Stimulated activated CD4-positive, alpha-beta T cell treated with anti-CD3 and anti-CD28 coated beads, Interleukin-4, amount 100 ng/mL, for 48 hours (primary cell): ENCODE measurements at places on chromosomes 2 and 18.

GRCh38 chr2:241912021-241912555, 42.6 kb downstream of the RTP5 start:
- no peak for DNase-seq

DNA sequence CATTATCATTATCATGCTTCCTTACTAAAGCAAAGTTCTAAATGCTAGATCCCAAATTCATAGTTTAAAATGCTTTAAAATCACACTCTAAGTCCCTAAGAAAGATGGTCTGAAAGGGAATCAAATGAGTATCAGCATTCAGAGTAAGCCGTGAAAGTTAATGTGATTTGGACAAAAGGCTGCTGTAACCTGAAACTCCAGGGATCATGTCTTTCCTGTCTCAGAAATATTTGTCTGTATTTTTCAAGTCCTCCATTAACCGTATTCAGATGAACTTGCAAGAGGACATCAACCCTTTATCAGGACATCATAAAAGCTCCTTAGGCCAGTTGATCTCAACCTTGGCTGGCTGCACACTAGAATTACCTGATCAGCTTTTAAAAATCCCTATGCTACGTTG, 324.3 kb upstream of the PKDCC start:
- DNase-seq = no peak

DNA sequence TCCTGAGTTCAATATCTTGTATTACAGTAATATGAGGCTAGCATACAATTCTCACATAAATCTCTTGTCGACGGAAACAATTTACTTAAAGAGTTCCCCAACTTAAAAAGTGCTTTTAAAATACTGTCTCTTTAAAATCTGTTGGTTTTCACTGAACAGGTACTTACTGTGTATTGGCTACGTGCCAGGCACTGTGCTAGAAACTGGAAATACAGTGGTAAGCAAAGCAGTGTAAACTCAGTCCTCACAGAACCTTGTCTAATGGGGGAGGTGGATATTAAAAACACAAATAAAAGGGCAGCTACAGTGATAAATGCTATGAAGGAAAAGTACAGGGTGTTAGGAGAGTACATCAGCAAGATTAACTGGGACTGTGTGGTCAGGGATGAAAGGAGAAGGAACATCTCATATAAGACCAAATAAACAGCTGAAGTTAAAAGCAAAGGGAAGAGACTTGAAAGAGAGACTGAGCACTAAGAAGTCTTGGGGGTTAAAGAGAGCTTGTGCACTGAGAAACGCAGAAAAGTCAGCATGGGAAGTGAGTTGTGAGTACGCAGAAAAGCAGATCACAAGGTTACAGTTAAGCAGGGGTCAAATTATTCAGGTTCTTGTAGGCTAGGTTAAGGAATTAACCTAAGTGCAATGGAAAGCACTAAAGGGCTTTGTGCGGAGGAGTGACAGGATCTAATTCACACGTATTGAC, 52.5 kb downstream of the USP40 start:
- DNase-seq = no peak

DNA sequence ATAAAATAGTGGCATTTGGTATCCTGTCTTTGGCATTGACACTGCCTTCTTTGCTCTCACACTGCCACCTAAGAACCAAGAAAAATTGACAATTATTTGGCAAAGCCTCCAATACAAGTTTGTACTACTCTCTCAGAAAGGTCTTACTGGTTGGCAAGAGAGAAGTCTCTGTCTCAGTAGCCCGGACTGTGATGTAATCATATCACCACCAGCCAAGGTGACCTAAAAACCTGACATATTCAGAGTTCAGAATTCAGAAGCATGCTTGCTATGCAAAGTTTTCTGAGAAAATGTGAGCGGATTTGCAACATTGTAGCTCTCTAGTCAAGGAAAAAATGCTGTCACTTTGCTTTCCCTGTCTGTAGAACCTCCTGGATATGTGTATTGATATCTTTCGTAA, 196.0 kb downstream of the CDH7 start:
- no peak for DNase-seq

DNA sequence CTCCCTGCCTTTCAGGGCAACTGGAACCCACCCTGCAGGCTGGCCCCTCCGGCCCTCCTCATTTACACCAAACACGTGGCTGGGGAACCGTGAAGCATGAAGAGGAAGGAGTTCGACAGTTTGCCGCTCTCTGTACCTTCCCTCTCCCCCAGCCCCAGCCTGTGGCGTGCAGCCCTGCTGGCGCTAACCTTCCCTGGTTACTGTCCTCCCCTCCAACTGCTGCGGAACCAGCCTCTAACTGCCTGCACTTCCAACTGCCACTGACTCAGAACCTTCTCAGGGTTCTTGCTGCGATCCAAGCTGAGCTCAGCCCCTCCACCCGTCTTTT, 19.2 kb upstream of the GNAL start:
- DNase-seq = no peak

- peak; percentile 33 for DNase-seq
These were observed 10.8 kb upstream of the ERMN start for GRCh38 chr2:157336137-157337010.

DNA sequence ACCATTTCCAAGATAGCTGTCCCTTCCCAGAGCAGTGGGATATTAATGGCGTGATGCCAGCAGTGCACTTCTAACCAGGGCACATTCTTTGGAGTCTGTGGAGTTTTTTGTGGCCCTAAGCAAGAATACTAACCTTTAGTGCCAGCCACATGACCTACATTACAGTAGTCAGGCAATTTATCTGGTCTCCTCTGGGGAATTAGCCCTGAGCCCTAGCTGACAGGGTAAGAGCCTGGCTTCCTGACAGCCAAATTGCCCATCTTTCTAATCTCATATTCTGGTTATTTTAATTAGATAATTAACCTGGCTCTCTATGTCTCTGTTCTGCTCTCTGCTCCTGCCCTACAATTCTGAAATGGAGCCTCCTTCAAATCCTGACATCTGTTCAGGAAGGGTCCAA, 5.2 kb downstream of the PFN4 start:
- no peak for DNase-seq

GRCh38 chr2:147665105-147665504, 179.7 kb upstream of the ACVR2A start:
- DNase-seq = no peak

DNA sequence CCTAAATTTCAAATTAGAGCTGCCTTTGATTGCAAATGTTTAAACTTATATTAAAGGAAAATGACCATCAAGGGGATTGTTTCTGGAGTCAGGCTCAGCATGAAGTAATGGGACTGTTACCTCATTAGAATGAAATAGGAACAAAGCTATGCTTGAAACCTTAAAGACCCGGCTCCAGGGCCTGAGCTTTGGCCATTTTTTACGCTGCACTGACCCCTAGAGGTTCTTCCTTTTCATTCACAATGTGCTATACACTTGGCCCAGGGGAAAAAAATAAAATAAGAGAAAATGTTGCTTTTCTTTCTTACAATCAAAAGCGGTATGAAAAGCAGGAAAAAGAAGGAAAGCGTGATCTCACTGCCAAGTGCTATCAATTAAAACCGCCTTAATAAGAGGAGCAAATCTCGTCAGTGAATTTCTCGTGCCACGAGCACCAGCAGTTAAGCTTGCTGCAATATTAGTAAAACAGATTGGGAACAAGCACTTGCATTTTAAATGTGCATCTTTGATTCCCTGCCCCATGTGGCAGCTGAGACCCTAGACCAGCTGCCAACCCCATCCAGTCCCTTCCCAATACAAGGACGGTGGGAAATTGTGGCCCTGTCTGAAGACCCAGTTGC, 96.6 kb downstream of the MBD2 start:
- DNase-seq = no peak

DNA sequence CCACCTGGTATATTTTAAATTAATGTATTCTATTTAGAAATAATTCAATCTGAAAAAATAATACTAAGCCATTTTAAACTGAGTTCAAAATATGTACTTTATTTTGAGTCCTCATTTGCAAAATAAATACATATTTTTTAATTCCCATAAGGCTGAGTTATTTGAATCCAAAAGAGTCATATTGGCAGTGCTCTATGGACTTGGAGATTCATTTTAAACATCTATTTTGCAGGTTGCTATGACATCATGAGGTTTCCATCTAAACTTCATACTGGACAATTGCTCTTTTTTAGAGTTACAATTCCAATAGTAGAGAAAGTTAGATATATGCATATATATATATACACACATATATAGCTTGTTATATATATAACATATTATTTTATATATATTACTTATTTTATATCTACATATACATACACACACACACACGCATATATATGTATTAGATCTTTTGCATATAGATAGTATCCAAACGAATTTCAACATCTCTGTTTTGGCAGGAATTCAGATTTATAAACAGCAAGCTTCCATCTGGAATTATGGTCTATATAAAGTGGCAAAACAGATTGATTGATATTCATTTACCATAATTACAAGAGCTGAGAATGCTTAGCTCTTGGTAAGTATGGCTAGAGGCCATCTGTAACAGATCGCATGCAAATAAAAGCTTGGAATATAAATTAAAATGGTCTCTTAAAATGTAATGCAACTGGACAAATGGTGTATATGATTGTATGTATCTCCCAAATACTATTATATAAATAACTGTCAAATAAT, 34.9 kb downstream of the NOL4 start:
- no peak for DNase-seq

- no peak for DNase-seq
These were observed 680 bp upstream of the LBH start for GRCh38 chr2:30230497-30231211.

- DNase-seq = peak; percentile 29
These were observed 105.9 kb upstream of the CREB1 start for GRCh38 chr2:207423886-207424285.

DNA sequence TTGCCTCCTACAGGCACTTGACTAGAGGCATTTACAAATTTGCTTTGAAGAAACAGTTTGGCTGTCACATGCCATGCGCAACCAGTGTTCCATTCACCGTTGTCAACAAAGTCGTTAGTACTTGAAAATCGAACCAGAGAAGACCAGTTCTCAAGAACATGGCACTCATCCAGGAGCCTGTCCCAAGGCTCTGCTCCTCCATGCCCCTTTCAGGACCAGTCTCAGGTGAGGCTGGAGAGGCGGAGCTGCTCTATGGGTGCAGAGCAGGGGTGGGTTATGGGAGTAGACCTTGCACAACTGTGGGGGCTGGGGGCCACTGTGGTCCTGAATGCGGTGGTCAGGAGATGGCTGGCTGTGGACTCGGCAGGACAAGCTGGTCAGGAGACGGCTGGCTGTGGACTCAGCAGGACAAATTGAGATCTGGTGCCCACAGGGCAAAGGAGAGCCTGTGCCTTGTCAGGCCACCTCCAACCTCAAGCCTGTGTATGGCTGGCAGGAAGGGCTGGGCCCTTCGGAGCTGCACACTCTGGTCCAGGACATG, 12.3 kb upstream of the ATP9B start:
- no peak for DNase-seq

DNA sequence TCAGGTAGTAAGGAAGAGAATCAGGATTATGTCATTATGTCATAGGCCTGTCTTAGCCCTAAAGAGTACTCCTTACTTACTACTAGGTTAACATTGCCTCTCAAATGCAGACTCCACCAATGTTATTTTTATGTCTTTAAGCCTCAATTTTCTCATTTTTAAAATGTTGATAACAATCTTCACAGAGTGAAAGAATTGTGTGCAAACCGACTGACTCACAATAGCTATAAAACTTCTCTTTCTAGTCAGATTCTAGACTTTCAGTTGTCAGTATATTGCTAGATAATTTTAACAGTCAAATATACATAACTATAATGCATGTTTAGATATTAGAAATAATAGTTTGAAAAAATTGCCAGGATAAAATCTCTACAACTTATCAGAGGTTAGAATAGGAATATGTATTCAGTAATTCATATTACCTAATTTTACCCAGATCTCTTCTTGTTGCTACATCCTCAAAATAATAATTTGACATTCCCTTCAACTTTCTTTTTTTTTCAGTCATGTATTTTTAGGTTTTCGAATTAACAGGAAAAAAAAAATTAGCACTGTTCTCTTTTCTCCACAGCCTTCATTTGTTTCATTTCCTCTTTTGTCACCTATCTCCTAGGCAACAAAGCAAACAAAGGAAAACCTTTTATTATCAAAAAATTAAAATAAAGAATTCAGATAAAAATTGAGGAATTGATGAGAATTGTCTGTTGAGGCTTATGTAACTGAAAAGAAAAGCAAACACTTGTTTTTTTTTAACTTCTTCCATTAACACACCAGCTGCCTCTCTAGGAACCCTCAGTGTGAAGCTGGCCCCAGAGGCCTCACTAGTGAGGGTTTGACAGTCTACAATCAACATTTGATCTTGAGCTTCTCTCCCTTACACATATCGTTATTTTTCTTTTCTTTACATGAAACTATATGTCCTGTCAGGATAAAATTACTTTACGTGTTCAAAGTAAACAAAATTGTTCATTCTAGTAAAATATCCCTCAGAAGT, 279.0 kb downstream of the CALCRL start:
- DNase-seq = no peak

DNA sequence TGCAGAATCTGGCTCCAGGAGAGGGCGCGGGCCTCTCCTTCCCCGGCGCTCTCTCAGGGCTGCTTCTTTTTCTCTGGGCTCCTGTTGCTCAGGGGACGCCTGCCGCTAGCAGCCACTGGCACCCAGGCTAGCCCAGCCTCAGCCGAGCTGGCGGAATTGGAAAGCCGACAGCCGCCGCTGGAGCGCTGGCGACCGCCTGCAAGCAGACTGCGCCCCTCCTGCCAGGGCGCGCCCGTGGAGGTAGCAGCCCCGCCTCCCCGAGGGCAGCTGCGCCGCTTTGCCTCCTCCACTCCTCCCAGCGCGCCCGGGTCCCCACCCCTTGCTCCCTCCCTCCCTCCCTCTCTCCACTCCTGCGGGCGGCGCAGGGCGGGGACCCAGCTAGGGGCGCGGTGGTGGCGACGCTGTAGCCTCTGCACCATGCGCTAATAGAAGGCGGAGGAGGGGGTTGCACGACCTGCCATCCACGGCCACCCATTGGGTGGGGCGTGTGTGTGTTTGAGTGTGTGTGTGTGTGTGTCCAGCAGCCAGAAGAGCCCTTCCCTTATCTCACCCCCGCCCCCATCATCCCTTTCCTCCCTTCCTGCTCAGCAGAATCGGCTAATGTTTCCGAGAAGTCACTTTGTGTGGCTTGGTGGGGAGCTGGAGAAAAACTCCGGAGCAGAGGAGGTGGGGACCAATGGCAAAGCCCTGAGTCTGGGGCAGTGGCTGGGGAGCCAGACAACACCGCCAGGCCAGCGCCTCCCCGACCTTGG, at the start of gene SCN9A:
Gene SCN9A (minus strand): TSS at position 209 of the 752 bp plus-strand sequence. CDS start 64,188 bp downstream, outside the sequence.
- no peak for DNase-seq

- DNase-seq = no peak
These were observed 247.6 kb downstream of the SLC8A1 start for GRCh38 chr2:40204268-40204667.

DNA sequence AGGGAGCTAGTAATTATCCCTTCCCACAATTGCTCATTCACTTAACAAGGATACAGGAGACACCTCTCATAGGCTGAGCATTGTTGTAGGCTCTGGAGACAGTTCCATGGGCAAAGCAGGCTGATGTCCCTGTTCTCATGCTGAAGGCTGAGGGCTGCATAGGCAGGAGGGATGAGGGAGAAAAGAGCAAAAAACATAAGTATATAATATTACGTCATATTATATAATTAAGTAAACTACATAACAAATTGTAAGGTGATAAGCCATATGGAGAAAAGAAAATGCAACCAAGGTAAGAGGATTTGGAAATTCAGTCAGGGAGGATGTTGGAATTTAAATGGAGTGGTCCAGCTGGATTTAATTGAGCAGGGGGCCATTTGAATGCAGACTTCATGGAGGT, 380.6 kb upstream of the ST6GAL2 start:
- no peak for DNase-seq

- no peak for DNase-seq
These were observed 493 bp downstream of the FN1 start for GRCh38 chr2:215435280-215435869.

- DNase-seq = no peak
These were observed 91.4 kb downstream of the TMEM237 start for GRCh38 chr2:201551901-201552300.
